Right lobe of liver (tissue), 6 donors: ENCODE measurements at places on chromosomes 3 and 15. TPM values are rescaled to one million over a fixed set of nuclear protein-coding genes. Genes with fewer than 3 reads are reported as not detected.
A peak's percentile ranks its signal among the peaks of the same experiment; 100 is the strongest.

DNA sequence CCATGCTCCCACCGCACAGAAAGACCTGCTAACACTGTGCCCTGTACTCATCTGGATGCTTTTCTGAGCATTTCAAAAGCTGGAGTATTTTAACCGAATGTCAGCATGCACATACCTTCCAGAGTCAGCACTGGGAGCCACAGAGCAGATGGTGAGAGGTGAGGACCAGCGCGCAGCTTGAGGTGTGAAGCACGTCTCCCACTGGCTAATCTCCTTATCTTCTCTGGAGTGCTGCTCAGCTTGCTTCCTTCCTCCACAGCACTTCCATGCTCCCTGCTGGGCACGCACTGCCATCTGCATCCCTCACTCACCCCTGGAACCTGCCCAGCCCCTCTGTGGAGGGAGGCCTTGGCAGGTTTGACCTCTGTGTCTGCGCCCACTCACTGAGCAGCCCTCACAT is at the start of gene GNB5:
TSS of gene GNB5 (minus strand) at position 186 of the 400 bp plus-strand sequence. CDS start 6,716 bp downstream, outside the sequence.
- DNase-seq: no peak

The ITIH4 gene
- total RNA-seq: 3,825 TPM

- DNase-seq: no peak
Measured at GRCh38 chr3:16740515-16740914, 135.3 kb upstream of the DAZL start.

GRCh38 chr3:160312014-160312624 is 86.9 kb downstream of the C3orf80 start:
- DNase-seq: no peak

GRCh38 chr3:112489674-112490479 is 9.4 kb downstream of the BTLA start:
- DNase-seq: no peak

DNA sequence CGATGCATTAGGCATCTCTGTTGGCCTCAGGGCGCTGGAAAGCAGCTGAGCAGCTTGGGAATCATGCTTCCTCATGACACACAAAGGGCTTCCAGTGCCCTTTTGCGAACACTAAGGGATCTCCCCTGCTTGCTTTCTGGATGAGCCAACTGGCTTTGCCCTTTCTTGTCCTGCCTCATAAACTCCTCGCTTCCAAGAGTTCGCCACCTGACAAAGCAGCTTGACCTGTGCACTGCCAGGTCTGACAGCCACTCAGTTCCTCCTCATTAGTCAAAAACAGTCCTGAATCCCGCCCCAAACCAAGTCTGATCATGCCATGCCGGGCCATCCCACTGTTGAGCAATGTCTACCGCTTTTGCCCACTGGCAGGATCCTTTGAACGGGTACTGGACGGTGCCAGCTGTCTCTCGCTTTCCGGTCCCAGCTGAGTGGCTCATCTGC is 265.4 kb upstream of the LYSMD4 start:
- no peak for DNase-seq

The ADAMTS17 gene
- 34.7 TPM for total RNA-seq

DNA sequence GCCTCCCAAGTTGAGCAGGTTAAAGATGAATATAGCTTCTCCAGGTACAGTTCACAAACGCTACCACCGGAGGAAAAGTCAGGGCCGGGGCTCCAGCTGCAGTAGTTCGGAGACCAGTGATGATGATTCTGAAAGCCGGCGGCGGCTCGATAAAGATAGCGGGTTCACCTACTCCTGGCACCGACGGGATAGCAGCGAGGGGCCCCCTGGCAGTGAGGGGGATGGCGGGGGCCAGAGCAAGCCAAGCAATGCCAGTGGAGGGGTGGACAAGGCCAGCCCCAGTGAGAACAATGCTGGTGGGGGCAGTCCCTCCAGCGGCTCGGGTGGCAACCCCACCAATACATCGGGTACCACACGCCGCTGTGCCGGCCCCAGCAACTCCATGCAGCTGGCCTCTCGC is 61.4 kb downstream of the SNRK start:
- no peak for DNase-seq

The SLC22A13 gene
- not detected for total RNA-seq

- no peak for DNase-seq
Measured at GRCh38 chr3:128532012-128532983, 39.3 kb upstream of the GATA2 start.

DNA sequence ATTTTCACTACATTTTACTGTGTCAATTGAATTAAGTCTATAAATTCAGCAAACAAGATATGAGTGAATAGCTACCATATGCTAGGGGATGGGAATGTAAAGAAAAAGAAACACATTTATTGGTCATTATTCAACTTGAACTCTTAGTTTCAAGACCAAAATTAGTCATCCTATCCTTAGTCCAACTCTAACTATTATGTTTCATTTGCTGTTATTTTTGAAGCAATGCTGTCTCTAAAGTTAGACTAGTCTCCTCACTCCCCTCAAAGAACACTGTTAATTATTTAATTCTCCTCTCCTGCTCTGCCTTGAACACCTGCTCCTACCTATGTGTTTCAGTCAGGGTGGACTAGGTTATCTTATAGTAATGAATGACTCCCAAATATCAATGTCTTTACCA is 920.9 kb downstream of the TUSC7 start:
- no peak for DNase-seq

DNA sequence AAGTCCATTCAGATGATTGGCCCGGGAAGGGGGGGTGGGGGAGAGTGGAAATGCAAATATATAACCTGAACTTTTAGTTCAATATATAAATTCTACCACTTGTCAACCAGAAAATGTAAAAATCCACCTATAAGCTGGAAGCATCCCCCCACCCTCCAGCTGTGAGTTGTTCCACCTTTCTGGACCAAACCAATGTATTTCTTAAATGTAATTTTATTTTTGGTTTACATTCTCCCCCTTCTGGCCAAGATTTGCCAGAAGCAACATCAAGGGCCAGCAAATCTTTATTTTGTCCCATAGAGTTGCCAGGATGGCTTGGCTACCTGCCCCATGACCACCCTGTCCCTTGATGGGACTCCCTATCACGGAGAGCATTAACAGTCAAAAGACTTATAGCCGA is 545.7 kb downstream of the TBL1XR1 start:
- no peak for DNase-seq

The NOP10 gene
- 71.4 TPM for total RNA-seq

The PPARG gene
- 13.2 TPM for total RNA-seq

The ANKRD34C gene
- not detected for total RNA-seq

GRCh38 chr15:67396114-67396513 is 124.8 kb upstream of the C15orf61 start:
- DNase-seq: no peak

The GATA2 gene
- total RNA-seq: 0.60 TPM

- DNase-seq: no peak
Measured at GRCh38 chr3:99430348-99431134, 207.9 kb upstream of the COL8A1 start.

The CYP1A1 gene
- total RNA-seq: 1.6 TPM

DNA sequence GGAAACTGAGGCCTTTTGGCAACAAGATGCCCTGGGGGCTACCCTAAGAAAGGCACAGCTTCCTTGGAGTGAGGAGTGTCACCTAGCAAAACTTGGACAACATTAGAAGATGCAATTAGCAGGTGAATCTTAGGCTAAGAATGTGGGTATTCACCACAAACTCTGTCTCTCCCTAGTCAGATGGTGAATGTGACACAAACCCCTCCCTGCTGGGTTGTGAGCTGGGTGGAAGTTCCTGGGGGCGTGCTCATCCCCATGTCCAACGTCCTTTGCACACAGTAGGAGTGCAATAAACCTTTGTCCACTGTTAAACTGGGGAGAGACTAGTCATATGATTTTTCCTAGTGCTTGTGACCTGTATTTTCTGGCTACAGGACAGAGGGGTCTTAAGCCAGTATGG is 67.1 kb upstream of the SH3GL3 start:
- no peak for DNase-seq

The ABCC5 gene
- total RNA-seq: 9.4 TPM

DNA sequence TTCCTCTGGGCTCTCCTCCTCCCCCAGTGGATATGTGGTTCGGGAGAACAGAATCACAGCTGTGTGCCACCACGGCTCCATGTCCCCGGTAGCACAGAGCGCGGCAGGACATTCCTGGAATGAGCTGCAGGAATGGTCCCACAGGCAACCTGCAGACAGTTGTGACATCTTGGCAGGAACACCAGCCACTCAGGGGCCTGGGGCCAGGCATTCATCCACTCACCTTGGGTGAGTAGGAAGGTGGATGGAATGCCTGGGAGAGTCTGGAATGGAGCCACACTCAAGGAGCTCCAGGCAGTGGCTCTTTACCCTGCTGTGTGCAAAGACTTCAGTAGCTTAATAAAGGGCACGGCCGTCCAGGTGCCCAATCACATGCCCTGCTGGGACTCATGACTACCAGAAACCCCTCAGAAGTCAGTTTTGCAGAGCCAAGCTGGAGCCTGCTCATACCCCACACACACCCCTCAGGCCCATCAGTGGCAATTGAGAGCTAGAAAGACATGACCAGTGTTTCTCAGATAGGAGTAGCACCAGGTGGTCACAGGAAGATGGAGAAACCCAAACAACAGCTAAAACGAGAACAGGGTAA is 117.3 kb upstream of the PRR20G start:
- no peak for DNase-seq

DNA sequence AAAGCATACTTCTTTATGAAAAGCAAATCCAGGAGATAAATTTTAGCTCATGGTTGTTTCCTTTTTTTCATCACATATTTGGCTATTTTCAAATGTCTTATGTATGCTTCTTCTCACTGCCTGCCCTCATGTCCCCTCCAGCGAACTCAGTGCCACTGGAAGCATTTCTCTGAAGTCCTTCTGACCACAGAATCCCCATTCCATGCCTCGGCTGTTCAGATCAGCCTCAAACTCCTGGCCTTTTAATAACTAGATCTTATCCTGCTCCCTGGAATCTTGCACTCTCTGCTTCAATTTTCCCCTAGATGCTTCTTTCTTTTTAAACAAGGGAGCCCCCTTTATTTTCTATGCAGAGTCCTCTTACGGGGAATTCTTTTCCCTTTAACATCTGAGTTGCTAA is 10.1 kb downstream of the ETV5 start:
- no peak for DNase-seq

DNA sequence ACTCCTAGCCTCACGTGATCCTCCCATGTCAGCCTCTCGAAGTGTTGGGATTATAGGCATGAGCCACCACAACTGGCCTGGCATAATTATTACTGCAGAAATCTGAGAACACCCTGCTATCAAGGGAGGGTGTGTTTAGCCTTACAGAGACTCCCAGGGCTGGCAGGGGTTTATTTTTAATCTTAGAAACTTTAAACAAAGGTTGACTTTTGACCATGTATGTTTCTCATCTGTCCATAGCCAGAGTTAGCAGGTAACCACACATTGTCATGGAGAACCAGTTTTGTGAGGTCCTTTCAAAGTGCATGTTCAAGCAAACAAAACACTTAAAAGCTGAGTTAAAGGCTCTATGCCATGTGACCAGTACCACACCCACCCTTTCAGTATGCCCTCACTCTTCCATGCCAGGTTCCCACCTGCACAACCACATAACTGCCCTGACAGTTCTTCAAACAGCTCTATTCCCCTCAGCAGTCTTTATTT is 11.1 kb downstream of the SIAH2 start:
- DNase-seq: peak; percentile 43

- DNase-seq: no peak
Measured at GRCh38 chr3:30632065-30632464, 25.7 kb downstream of the TGFBR2 start.

The ABHD17C gene
- 2.9 TPM for total RNA-seq

The CHL1 gene
- total RNA-seq: 1.1 TPM

DNA sequence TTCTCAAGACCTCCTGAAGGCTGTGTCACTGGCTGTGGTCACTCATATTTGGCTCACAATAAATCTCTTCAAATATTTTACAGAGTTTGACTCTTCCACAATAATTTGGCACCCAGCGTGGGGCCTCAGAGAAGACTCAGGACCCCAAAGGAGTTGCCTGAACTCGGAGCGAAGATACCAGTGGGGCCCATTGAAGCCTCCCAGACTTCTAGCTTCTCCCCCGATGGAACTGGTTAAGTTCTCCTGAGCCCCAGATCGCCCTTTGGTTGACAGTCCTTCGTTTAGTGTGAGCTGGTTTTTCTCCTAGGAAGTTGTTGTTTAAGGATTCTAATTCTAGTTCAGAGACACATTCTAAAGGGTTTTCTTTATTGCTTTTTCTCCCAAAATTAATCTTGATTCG is 1.4 kb upstream of the SLC41A3 start:
- DNase-seq: no peak

- DNase-seq: no peak
Measured at GRCh38 chr15:98668566-98669308, 20.4 kb downstream of the IGF1R start.

DNA sequence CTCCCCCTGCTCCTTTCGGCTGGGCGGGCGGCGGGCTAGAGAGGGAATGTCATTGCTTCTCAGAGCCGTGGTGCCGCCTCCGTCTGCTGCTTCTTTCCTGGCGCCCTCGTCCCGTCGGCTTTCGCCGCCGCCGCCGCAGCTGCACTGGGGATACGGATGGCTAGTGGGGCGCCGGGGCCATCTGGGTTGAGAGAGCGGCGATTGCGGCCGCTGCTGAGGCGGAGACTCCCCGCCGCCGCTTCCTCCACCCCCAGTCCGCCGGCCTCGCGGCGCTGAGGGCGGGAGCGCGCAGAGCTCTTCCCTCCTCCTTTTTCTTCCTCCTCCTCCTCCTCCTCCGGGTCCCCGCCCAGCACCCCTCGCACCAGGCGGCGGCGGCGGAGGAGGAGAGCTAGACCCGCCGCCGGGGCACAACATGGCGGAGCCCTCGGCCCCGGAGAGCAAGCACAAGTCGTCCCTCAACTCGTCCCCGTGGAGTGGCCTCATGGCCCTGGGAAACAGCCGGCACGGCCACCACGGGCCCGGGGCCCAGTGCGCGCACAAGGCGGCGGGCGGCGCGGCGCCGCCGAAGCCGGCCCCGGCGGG is at the start of gene STT3B:
TSS of gene STT3B (plus strand) at position 339 of the 582 bp plus-strand sequence. CDS start at position 413, 74 bp downstream.
- peak; percentile 88 for DNase-seq

GRCh38 chr3:71585887-71586809 is 2.6 kb upstream of the FOXP1 start:
- no peak for DNase-seq

DNA sequence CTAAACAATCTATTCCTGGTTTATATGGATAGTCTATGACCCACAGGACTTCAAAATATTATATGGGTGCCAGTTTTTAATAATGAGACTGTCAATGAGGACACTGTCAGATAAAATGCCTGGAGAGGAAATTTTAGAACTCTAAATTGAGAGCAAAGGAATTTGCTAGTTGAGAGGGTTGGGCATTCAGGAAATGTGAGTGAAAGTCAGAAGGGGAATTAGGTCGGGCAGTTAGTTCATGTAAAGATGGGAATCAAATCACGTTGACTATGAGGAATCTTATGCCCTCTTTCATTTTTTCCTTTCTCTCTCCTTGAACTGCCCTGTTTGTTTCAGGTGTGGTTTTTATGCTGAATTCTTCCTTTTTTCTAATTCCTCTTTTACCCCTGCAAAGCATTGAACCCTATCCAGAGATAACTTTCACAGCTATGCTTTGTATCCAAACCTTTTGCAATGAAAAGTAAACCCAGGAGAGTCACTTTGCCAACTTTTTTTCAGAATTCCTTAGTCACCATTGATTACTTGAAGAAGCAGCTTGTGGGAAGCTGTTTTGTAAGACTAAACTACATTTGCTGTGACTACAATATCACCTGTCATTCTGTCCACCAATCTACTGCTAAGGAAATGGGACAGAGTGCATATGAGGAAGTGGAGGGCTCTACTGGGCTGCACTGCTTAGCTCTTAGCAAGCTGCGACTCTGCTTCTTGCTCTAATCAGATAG is 27.8 kb downstream of the CHP1 start:
- no peak for DNase-seq
